ENCODE measurements at places on chromosomes 3 and 15.

- DNase-seq = no peak
Observed at GRCh38 chr15:95957861-95958260, 372.6 kb upstream of the NR2F2 start.

DNA sequence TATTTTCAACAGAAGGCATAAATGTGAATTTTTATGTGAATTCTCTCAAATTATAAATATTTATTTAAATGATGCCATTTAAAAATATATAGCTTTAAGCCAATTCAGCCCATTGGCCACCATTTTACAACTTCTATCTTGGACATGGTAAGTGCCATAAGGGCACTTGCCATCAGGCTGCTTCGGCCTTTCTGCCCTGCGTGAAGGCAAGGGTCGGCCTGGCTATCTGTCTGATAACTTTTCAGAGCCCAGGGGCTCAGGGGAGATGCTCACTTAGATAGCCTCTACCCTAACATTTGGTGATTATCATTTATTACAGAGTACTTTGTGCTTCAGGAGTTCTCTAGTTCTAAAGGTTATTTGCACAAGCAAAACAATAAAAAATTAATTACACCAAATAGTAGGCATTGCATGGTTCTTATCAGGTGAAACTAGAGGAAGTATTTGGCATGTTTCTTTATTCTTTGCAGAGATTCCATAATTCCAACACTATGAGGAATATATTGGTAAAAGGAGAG is 62.4 kb upstream of the MBNL1 start:
- DNase-seq = no peak

DNA sequence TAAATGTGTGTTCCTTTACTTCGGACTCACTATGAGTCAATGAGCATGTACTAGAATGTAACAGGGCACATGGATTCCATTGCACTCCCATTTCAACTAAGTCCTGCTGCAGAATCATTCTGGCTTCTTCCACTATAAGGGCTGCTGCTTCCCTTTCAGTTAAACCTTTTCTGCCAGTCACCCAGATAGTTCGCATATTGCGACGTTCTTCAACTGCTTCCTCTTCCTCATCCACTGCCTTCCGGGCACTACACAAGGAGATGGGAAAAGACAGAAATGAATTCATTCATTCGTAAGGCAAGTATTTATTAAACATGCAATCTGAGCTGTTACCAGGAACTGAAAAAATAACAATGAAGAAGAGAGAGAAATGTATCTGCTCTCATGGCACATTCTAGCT is 55.6 kb downstream of the POLQ start:
- no peak for DNase-seq

GRCh38 chr3:171190668-171191067 is 164.1 kb upstream of the SLC2A2 start:
- DNase-seq = no peak

GRCh38 chr15:23760024-23760423 is 72.9 kb upstream of the NDN start:
- DNase-seq = no peak

DNA sequence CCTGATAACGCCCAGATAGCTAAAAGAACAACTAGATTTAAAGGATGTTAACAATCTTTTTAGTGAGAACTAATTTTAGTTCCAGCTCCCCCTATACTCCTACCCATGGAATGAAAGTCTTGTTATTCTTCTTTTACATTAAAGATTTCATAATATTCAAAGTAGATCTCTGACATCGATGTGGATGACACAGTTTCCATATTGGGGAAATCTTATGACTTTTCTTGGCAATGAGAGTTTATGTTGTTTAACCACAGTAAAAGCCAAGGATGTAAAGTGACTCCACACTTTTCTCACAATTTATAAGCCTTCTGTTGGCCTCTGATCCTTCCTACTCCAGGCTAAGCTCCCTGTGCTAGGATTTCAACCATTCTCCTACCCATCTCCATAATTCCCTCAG is 332.6 kb upstream of the KCNMB2 start:
- DNase-seq = no peak

Data from D721Med (cell line).